ENCODE measurements at places on chromosomes 4 and X. TPM values are rescaled to one million over a fixed set of nuclear protein-coding genes. Genes with fewer than 3 reads are reported as not detected.

The ITIH6 gene
- not detected for total RNA-seq

The CLTRN gene
- 0.40 TPM for total RNA-seq

DNA sequence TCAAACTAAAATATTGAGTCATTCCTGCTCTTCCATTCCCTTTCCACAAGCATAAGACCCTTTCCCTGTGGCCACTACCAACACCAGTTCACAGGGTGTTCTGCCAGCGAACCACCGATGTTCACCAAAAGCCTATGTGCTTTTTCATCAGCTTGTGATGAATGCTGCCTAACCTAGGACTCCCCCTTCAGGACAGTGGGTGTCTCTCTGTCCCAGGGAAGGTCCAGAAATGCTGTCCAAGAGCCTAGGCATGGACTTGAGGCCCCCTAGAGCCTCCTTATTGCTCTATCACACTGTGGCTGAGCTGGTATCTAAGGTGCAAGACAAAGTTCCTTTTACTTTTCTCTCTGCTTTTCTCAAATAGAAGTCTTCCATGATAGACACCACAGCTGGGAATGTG lies 1015.6 kb downstream of the PCDH19 start:
- ATAC-seq = no peak

GRCh38 chr4:4446434-4446833 lies 59.5 kb downstream of the NSG1 start:
- no peak for ATAC-seq

DNA sequence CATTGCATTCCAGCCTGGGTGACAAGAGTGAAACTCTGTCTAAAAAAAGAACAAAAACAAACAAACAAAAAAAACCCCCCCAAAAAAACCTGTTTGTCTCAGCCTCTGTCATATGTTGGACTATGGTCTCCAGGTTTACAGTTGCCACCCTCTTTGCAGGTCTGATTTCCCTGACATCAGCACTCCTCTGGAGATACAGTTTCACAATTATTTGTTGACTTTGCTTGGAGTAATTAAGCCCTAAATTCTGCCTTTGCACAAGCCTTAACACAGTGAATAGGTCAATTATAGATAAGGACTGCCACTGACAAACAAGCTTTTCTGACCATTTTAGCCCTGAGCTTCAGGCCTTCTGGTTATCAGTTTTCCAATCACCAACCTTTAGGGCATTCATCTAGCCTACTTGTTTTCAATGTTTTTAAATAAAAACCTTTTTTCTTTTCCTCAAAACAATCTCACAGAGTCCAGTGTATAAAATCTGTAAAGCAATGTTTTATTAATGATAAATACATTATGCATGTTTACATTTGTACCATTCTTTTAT lies 20.4 kb upstream of the MAPK10 start:
- no peak for ATAC-seq

All from gastroesophageal sphincter (tissue), 4 donors.